ENCODE measurements at places on chromosomes 7 and 10.
A peak's percentile ranks its signal among the peaks of the same experiment; 100 is the strongest.

- H3K36me3 ChIP-seq: no peaks in the 10 kb centered on the region
- no peak overlapping the region for H3K4me3 ChIP-seq
- no peak for DNase-seq
- H3K27me3 ChIP-seq: peaks cover 17% of the 10 kb centered on the region
These were observed 17.3 kb downstream of the CLRN3 start for GRCh38 chr10:127875449-127875765.

- H3K4me1 ChIP-seq: peaks cover 31% of the 10 kb centered on the region
- no peak for DNase-seq
- peaks cover 94% of the 10 kb centered on the region for H3K36me3 ChIP-seq
- no peaks in the 10 kb centered on the region for H3K27me3 ChIP-seq
These were observed 28.5 kb upstream of the CRYGN start for GRCh38 chr7:151468217-151469018.

GRCh38 chr7:157903710-157904109 lies 566.9 kb downstream of the DNAJB6 start:
- H3K4me1 ChIP-seq: no peaks in the 10 kb centered on the region
- no peak for DNase-seq
- H3K27me3 ChIP-seq: no peaks in the 10 kb centered on the region
- H3K4me3 ChIP-seq: no peak overlapping the region
- no peaks in the 10 kb centered on the region for H3K36me3 ChIP-seq
- no peak overlapping the region for H3K27ac ChIP-seq

- peaks cover 13% of the 10 kb centered on the region for H3K36me3 ChIP-seq
- DNase-seq: no peak
- H3K27me3 ChIP-seq: no peaks in the 10 kb centered on the region
These were observed 25.6 kb downstream of the HIPK2 start for GRCh38 chr7:139752148-139752547.

- DNase-seq: no peak
- H3K27me3 ChIP-seq: no peaks in the 10 kb centered on the region
- H3K36me3 ChIP-seq: peaks cover 14% of the 10 kb centered on the region
- no peak overlapping the region for H3K4me3 ChIP-seq
- peaks cover 19% of the 10 kb centered on the region for H3K4me1 ChIP-seq
These were observed 90.8 kb downstream of the CREM start for GRCh38 chr10:35217455-35217854.

GRCh38 chr7:25669961-25670841 lies 441.9 kb upstream of the NPVF start:
- no peak overlapping the region for H3K4me3 ChIP-seq
- DNase-seq: no peak
- no peak overlapping the region for H3K27ac ChIP-seq
- H3K4me1 ChIP-seq: no peaks in the 10 kb centered on the region
- H3K27me3 ChIP-seq: peaks cover 19% of the 10 kb centered on the region
- H3K36me3 ChIP-seq: no peaks in the 10 kb centered on the region

GRCh38 chr7:15554081-15554480 lies 7.7 kb downstream of the AGMO start:
- no peak overlapping the region for H3K4me3 ChIP-seq
- no peak for DNase-seq
- no peaks in the 10 kb centered on the region for H3K36me3 ChIP-seq
- no peak overlapping the region for H3K27ac ChIP-seq
- H3K27me3 ChIP-seq: no peaks in the 10 kb centered on the region

GRCh38 chr7:93973134-93973533 lies 31.0 kb downstream of the BET1 start:
- H3K36me3 ChIP-seq: peaks cover 4% of the 10 kb centered on the region
- DNase-seq: no peak
- H3K27ac ChIP-seq: no peak overlapping the region
- H3K4me3 ChIP-seq: no peak overlapping the region
- H3K27me3 ChIP-seq: no peaks in the 10 kb centered on the region
- no peaks in the 10 kb centered on the region for H3K4me1 ChIP-seq

GRCh38 chr7:28128608-28129007 lies 52.0 kb downstream of the JAZF1 start:
- peaks cover 22% of the 10 kb centered on the region for H3K36me3 ChIP-seq
- H3K27me3 ChIP-seq: no peaks in the 10 kb centered on the region
- H3K27ac ChIP-seq: peak overlapping the region; percentile 75
- H3K4me1 ChIP-seq: peaks cover 82% of the 10 kb centered on the region
- no peak overlapping the region for H3K4me3 ChIP-seq

DNA sequence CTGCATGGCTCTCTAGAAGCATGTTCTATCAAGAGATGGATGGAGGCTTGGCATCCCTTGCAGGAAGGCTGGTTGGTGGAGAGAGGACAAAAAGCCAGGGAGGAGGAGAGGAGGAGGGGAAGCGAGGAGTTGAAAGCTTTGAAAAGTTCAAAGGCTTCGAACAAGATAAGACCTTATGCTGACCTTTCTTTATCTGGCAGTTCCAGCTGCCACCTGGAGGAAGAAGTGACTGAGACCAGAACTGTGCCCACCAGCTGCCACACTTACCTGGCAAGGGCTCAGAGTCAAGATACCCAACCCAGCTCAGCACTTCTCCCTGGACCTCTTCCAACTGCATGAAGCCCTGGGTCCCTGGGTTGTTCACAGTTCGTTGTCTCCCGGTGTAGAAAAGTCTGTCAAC lies 14.8 kb downstream of the CCL24 start:
- H3K27me3 ChIP-seq: peaks cover 31% of the 10 kb centered on the region
- H3K27ac ChIP-seq: no peak overlapping the region
- DNase-seq: no peak
- peaks cover 5% of the 10 kb centered on the region for H3K4me1 ChIP-seq

GRCh38 chr10:74081192-74081803 lies 69.3 kb downstream of the AP3M1 start:
- H3K27me3 ChIP-seq: no peaks in the 10 kb centered on the region
- H3K27ac ChIP-seq: peak overlapping the region; percentile 65
- peaks cover 36% of the 10 kb centered on the region for H3K36me3 ChIP-seq
- H3K4me1 ChIP-seq: peaks cover 25% of the 10 kb centered on the region
- no peak overlapping the region for H3K4me3 ChIP-seq

DNA sequence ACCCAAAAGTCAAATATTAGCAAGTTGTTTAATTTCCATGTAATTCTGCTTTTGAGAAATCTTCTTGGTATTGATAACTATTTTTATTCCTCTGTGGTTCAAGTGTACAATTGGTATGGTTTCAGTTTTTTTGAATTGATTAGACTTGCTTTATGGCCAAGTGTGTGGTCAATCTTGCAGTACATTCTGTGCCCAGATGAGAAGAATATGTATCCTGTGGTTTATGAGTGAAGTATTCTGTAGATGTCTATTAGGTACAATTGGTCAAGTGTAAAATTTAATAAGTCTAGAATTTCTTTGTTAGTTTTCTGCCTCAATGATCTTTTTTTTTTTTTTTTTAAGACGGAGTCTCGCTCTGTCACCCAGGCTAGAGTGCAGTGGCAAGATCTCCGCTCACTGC lies 36.6 kb upstream of the C7orf33 start:
- H3K36me3 ChIP-seq: no peaks in the 10 kb centered on the region
- H3K4me3 ChIP-seq: no peak overlapping the region
- no peak overlapping the region for H3K27ac ChIP-seq
- no peak for DNase-seq

DNA sequence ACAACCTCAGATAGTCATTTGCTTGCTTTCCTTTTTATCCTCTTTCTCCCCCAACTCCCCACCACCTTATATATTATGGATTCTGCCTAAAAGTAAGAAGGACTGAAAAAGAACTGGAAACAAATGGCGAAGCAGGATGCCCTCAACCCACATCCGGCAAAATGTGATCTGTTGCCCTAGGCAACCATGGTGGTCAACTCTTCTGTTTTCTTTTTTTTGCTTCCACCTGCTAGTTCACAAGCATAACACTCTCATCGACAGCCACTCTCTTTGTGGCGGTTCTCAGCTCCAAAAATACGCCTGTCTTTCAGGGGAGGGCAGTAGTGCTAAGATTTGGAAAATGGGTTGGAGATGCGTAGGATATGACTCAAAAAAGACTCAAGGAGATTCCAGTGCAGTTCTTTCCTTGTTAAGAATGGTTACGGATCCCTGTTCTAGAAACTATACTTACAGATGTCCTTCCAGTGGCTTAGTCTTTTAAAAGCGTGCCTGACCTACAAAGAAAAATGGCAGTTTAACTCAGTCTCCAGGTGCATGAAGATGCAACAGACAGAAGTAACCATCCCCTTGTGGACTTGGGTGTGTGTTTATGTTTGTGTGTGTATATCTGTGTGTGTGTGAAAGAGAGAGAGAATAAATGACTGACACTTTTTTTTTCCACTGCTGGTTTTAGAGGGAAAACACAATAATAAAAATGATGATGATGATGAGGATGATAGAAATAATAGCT lies 10.7 kb downstream of the APBB1IP start:
- peak; percentile 41 for DNase-seq
- H3K4me3 ChIP-seq: peak overlapping the region; percentile 54
- peaks cover 45% of the 10 kb centered on the region for H3K4me1 ChIP-seq
- H3K27me3 ChIP-seq: no peaks in the 10 kb centered on the region
- H3K36me3 ChIP-seq: peaks cover 48% of the 10 kb centered on the region

DNA sequence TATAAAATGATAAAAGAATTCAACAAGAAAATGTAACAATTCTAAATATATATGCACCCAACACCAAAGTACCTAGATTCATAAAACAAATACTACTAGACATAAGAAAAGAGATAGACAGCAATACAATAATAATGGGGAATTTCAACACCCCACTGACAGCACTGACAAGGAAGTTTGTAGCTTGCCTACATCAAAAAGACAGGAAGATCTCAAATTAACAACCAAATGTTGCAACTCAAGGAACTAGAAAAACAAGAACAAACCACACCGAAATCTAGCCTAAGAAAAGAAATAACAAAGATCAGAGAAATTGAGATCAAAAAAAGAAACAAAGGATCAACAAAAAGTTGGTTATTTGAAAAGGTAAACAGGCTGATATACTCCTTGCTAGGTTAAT lies 36.5 kb upstream of the TNKS2 start:
- no peak overlapping the region for H3K4me3 ChIP-seq
- DNase-seq: no peak
- H3K4me1 ChIP-seq: no peaks in the 10 kb centered on the region
- H3K27me3 ChIP-seq: peaks cover 21% of the 10 kb centered on the region
- no peak overlapping the region for H3K27ac ChIP-seq

GRCh38 chr10:100743626-100744135 lies 1.7 kb upstream of the PAX2 start:
- H3K4me3 ChIP-seq: peak overlapping the region; percentile 64
- peaks cover 83% of the 10 kb centered on the region for H3K4me1 ChIP-seq
- H3K36me3 ChIP-seq: no peaks in the 10 kb centered on the region
- peak; percentile 39 for DNase-seq
- peak overlapping the region; percentile 93 for H3K27ac ChIP-seq
- H3K27me3 ChIP-seq: peaks cover 80% of the 10 kb centered on the region

GRCh38 chr10:7260912-7261311 lies 149.9 kb downstream of the SFMBT2 start:
- no peaks in the 10 kb centered on the region for H3K27me3 ChIP-seq
- H3K4me3 ChIP-seq: no peak overlapping the region
- peaks cover 53% of the 10 kb centered on the region for H3K4me1 ChIP-seq
- H3K36me3 ChIP-seq: peaks cover 41% of the 10 kb centered on the region
- no peak for DNase-seq

GRCh38 chr7:70975754-70976153 lies 156.2 kb upstream of the GALNT17 start:
- H3K36me3 ChIP-seq: no peaks in the 10 kb centered on the region
- H3K27ac ChIP-seq: no peak overlapping the region
- H3K27me3 ChIP-seq: no peaks in the 10 kb centered on the region

DNA sequence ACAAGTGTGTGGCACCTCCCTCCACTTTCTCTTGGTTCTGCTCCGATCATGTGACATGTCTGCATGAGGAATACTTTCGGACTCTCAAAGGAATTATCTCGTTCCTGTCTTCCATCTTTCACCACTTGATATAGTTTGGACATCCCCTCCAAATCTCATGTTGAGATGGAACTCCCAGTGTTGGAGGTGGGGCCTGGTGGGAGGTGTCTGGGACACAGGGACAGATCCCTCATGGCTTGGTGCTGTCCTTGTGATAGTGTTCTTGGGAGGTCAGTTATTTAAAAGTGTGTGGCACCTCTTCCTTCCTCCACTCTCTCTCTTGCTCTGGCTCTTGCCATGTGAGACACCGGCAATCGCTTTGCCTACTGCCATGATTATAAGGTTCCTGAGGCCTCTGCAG lies 166.4 kb downstream of the GFRA1 start:
- no peaks in the 10 kb centered on the region for H3K36me3 ChIP-seq
- no peak for DNase-seq
- H3K4me3 ChIP-seq: no peak overlapping the region
- no peaks in the 10 kb centered on the region for H3K4me1 ChIP-seq

Measured in stimulated activated naive B cell treated with anti-CD40 and anti-IgM and Interleukin-4, amounts not matched to agents 10 μg/mL and 1 μg/mL and 100 μg/mL, for 72 hours (primary cell).